ENCODE measurements at places on chromosomes 4 and X.

DNA sequence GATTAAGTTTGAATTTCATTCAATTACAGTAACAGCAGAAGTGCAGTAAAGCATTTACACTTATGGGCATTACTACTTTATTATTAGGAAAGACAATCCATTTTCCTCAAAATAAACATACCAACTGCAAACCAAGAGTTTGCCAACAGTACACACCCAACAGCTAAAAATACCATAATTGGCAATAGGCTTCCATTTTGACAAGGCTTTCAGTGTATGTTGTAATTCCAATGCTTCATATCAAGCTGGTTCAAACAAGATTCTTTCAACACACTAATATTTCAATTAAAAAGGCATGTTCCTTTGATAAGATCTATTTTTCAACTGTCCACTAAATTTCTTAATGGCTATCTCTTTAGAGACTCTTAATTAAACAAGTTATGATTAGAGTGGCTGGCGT lies 12.1 kb downstream of the EIF1AX start:
- DNase-seq = no peak

DNA sequence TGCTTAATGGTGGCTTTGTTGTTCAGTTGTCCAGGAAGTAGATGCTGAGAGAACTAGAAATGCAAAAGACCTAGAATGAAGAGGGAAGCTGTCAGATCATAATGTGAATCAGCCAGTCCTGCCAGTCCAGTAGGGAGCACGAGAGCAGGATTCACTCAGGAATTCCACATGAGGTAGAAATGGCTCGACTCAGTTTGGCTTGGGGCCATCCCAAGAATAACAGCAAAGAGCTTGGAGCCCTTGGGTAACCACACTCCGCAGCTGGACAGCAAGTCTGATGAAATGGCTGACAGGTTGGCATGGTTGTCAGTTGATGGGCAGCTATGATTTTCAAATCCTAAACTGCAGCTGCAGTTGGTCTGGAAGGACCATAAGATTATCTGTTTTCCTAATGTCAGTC lies 44.5 kb upstream of the WDR1 start:
- no peak for DNase-seq

- no peak for DNase-seq
These were observed 107.5 kb downstream of the GRIA3 start for GRCh38 chrX:123291623-123292022.

DNA sequence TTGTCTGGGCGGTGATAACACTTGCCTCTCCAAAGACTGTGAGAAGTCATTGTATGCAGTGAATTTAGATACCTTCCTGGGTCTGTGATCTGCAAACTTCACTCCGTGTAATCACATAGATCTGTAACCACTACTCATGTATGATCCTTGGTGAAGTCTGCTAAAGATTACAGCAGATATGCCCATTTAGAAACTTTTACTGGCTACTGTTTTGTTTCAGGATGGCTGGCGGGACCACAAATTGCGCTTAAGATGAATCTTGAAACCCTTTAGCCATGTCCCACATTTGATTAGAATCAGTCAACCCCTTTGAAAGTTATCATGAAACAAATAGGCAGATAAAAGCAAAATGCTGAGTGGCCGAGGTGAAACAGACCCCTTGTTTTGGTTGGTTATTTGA lies 126.5 kb upstream of the SCML1 start:
- DNase-seq = no peak

GRCh38 chrX:15087747-15088146 lies 182.1 kb downstream of the ASB9 start:
- DNase-seq = no peak

DNA sequence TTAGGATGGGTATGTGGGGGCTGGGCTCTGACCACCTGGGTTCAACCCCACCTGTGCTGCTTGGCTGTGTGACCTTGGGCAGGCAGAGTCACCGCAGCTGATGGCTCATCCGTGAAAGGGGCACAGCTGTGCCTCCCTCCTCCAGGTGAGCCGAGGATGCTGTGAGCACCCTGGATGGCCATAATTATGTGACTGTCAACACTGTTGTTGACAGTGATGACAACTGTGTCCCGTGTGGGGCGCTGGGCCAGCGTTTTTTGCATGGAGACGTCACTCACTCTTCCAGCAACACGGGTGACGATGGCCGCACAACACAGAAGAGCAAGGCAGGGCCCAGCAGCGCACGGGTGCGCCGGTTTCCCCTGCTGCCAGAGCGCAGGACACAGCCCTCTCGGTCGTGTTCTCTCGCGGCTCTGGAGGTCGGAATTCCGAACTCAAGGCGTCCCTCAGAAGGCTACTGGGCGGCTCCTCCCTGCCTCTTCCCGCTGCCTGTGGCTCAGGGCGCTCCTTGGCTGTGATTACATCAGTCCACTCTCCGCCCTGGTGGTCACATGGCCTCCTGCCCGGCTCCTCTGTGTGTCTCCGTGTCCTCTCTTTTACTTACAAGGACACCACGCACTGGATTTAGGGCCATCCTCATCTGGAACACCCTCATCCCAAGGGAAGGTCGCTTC lies 1.3 kb downstream of the SH3TC1 start:
- DNase-seq = no peak

- no peak for DNase-seq
These were observed 168.7 kb downstream of the STK32B start for GRCh38 chr4:5220028-5220427.

DNA sequence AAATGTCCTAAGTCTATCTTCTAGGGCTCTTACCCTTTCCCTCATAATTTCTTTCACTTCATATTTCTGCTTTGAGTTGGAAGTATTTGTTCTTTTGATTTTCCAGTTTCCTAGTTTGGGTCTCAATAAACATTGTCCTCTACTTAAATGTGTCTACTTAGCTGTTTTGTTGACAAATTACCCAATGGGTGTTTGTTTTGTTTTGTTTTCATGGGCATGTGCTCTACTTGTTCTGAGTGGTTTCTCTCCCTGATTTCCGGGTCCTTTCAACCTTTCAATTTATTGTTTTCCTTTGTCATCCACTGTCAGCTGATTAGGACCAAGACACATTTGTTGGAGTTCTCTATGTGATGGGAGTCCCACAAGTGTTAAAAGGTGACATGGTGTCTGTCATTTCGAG lies 1181.4 kb downstream of the RPA4 start:
- no peak for DNase-seq

- no peak for DNase-seq
These were observed 31.5 kb downstream of the BLOC1S4 start for GRCh38 chr4:6747294-6748051.

DNA sequence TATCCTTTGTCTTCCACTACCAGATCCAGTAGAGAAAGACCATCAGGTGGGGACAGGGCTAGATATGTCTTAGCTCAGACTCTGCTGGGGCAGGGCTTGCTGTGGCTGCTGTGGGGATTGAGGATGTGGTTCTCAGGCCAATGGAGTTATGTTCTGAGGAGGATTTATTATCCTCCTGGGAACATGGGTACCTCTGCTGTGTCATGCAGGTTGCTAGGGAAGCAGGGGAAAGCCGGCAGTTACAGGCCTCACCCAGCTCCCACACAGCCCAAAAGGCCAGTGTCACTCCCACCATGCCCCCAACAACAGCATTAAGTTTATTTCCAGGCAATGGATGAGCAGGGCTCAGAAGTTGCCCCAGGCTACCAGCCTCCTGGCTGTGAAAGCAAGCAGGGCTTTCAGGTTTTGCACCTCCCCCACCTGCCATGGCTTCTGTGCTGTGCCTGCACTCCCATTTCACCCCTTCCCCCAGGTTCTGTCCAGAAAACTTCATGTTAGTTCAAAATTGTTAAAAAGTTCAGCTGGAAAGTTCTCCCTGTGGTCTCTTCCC lies 879.9 kb downstream of the ARAP2 start:
- DNase-seq = no peak

DNA sequence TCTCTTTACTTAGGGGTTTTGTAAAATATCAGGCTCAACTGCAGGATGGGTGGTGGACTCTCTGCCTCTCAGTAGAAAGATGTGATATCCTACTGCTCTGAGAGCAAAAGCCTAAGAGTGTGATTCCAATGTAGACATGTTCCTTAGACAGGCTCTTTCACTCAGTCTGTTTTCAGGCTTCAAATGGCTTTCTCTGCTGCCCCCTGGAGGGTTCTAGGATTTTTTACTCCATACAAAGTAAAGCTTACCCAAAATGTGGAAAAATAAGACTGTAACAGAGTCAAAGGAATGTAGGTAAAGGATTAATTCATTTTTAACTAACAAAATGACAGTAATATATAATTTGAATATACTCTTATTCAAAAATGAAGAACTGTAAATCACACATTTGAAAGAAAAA lies 32.1 kb downstream of the ZGRF1 start:
- DNase-seq = no peak

DNA sequence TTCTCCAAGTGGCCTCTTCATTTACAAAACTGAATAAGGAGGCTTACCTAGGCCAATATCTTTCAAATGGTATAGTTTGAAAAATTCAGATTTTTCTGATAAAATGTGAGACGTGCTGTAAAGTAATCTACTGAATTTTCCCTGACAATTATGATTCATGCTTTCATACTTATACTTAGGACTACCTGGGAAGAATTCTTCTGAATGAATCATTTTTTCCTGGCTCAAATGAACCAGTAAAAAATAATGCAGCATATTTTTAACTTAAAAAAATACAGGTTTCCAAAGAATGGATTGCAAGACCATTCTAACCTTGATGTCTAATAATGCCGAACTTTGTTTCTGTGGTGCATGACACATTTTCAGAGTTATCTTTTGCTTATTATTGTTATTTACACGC lies 375.4 kb downstream of the ZNF674 start:
- DNase-seq = no peak

DNA sequence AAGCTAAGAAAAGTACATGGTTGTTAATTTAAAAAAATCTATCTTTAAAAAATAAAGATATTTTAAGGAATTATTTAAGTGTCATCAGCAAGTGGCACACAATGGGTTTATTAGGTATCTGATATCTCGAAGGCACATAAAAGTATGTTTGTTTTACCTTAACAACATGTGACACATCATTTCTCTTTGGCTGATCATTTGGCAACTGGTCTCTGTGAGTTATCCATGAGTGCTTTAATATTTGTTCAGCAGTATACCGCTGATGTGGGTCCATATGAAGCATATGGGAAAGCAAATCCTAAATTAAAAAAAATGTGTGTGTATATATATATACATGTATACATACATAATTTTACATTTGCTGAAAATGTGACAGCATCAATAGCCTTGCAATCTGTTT lies 123.2 kb downstream of the RPS6KA6 start:
- DNase-seq = no peak

DNA sequence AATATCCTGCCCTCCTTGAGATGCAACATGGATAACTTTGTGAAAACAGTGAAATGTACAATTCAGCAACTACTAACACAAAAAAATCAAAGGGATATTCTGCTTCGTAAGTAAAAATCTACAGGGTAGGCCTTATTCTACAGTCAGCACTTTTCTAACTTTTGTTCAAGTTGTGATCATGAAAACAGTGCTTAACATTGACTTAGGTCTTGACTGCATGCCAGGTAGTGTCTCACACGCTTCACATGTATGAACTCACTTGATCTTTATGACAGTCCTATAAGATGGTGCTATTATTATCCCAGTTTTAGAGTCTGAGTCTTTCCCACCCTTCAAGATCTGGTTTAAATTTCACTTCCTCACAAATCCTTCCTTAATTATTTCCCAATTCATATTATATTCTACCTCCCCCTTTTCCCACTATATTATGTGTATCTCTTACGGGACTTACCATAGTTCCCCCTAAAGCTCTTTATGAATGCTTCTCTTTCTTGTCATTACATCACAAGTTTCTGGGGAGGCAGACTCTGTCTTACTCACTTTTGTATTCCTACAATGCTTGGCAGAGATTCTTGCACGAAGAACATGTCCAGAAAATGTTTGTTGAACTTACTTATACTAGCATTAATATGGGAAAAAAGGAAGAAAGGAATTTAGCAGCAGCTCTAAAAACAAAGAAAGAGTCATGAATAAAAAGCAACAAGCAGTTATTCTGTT lies 179.8 kb downstream of the SCFD2 start:
- no peak for DNase-seq

DNA sequence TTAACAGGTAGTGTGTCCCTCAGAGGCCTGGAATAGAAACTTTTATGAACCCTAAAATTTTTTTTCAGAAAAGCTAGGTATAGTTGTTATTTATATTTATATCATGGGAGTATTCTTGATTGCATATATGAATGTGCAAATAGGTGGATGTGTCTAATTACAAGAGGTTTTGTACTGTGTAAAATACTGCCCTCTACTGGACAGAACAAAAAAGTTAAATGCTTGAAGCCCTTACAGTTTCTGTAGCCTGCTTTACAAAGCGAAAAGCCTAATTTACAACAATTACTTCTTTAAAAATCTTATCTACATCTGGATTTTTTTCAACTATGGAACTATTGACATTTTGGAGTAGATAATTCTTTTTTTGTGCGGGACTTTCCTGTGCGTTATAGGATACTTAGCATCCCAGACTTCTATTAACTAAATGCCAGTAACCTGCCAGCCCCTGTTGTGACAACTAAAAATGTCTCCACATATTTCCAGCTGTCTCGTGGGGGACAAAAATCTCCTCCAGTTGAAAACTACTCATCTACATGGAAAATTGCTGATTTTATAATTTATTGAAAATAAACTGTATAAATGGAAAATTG lies 35.1 kb downstream of the ENPEP start:
- DNase-seq = no peak

GRCh38 chr4:68348577-68348976 lies 1.3 kb downstream of the YTHDC1 start:
- DNase-seq = no peak

GRCh38 chr4:28709891-28710290 lies 1849.2 kb downstream of the STIM2 start:
- DNase-seq = no peak

- no peak for DNase-seq
These were observed 726.7 kb downstream of the C4orf33 start for GRCh38 chr4:129822701-129823100.

DNA sequence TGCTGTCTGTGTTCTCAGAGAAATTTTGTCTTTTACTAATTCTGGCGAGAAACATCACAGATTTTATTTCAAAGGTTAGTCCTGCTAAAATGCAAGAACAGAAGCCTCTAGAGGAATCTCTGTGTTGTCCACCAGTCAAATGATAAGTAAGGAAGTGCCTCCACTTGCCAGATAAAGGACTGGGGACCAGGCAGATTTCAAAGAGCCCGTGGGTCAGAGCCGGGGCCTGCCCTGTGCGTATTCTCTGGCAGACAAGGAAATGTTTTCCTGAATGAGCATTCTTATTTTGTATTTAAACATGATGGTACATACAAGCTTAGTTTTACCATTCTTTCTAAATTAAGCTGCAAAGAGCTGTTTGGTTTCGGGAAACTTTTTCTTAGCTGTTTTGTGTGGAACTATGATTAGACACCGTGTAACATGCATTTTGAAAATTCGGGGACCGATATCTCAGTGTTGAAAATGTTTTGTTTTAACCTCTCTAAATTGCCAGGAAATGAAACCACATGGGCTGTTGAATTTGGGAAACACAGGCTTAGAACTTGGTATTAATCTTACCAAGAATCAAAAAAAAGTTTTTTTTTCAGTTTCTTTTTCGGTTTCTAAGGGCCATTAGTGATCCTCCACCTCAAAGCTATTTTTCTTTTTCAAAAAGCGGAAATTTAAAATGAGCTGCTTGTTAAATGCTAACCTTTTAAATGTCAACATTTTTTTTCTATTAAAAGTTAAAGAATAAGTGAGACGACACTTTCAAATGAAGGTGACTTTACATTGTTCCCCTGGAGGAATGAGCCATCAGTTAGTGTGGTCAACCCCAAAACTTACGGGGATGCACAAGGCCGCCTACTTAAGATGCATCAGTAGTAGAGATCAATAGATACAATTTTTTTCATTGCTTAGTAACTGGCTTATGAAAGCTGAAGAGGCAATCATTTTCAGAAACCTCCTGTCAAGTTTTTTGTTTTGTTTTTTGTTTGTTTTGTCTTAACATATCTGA lies 89.6 kb upstream of the MTM1 start:
- no peak for DNase-seq
